ENCODE measurements at places on chromosomes 13 and 19.

DNA sequence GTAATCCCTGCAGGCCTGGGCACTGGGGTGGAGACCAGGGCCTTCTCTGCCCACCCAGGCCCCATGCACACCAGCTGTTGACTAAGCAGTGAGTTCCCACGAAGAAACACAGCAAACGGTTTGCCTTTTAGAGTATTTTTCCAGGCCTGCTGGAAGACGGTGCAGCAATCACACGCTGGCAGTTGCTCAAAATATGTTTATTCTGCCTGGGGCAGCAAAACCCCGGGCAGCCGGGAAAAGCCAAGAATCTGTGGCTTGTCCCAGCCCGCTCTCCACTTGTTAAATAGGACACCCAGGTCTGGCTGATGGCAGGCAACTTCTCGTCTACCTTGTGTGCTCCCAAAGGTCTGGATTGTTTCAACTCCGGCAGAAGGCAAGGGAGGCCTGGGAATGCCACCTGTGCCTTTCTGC, 40.8 kb downstream of the GGACT start:
- DNase-seq: no peak

GRCh38 chr19:7926727-7927604, 1.0 kb upstream of the CTXN1 start:
- no peak for DNase-seq

DNA sequence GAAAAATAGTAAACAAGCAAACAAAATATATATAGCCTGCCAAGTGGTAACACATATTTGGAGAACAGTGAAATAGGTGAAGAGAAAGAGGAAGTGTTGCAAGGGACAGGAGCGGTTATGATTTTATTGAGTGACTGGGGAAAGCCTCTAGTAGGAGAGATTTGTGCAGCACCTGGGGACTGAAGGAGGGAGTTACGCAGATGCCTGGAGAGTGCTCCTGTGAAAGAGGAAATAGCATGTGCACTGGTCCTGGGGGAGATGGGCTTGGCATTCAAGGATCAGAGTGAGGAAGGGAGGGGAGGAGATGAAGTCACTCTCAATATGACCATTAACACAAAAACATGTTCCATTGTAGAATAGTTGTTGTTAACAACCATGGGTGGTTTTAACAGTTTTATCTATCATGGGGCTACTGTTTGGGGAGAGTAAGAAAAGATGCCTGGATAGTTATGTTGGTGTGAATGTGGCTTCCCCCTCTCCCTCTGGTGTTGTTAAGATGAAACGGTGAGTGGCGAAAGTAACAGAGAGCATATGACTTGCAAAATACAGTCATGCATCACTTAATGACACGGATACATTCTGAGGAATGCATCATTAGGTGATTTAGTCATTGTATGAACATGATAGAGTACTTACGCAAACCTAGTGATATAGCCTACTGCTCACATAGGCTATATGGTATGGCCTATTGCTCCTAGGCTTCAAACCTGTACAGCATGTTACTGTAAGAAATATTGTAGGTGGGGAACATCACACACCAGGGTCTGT, 251.7 kb upstream of the ARGLU1 start:
- DNase-seq: no peak

GRCh38 chr19:28314756-28315155, 898.2 kb downstream of the UQCRFS1 start:
- no peak for DNase-seq

DNA sequence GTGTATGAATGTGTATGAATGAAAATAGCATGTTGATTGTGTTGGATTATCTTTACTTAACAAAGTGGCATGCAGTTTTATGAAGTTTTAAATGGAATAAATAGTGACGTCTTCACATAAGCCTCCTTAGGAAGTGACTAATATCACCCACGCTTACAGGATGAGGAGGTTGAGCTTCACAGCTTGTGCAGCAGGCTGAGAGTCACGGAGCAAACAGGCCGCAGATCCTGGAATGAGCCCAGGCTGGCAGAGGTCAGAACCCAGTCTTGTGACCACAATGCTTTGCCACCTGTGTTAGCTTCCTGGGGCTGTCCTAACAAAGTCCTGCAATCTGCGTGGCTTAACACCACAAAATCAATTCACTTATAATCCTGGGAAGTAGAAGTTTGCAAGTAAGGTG, 20.8 kb downstream of the LAIR2 start:
- peak; percentile 78 for DNase-seq
